ENCODE measurements at places on chromosomes 2 and 18.

GRCh38 chr2:26298286-26298637 lies 47.7 kb upstream of the SELENOI start:
- DNase-seq = no peak

- DNase-seq = no peak
Observed at GRCh38 chr2:176413786-176414185, 144.5 kb downstream of the MTX2 start.

DNA sequence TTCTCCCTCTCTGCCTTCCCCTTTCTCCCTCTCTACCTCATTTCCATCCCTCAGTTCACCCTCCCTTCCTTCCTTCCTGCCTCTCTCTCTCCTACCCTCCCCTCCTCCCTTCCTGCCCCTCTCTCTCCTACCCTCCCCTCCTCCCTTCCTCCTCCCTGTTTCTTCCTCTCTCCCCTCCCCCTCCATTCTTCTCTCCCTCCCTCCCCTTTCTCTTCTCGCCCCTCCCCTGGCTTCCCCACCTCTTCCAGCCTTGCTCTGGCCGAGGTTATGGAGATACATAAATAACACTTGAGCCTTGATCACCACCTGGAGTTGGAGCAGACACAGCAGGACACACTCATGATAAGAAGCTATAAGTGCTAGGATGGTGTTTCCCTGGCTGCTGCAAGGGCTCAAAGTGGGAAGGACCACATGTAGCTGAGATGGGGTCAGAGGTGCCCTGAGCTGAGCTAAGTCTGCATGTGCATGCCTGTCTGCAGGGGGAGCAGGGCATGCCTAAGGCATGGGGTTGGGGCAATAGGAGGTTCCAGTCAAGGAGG lies 326.1 kb upstream of the HS6ST1 start:
- no peak for DNase-seq

DNA sequence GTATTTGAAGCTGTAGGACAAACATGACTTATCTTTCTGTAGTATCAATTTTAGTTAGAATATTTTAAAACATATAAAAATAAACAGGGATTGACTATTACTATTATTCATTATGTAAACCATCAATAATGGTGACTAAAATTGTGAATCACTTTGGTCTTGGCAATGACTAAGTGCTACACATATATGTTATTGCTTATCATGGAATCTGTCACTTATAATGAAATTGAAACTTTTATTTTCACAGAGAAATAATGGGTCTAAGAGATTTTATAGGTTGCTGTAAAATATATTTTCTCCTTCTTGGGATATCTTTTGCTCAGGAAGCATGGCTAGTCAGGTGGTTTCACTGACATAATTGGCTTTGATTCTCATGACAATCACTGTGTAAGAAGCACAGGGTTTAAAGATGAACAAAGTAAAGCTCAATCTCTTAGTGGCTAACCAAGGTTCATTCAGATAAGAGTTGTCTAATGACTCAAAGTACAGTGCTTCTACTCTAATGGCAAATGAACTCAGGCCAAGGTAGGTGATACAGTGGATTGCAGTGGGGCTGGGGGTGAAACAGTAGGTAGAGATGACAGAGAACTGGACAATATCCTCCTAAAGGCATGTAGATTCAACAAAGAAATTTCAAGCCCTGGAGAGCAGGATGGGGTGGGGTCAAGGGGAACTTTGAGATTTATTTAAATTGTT lies 98.6 kb upstream of the FANCL start:
- no peak for DNase-seq

DNA sequence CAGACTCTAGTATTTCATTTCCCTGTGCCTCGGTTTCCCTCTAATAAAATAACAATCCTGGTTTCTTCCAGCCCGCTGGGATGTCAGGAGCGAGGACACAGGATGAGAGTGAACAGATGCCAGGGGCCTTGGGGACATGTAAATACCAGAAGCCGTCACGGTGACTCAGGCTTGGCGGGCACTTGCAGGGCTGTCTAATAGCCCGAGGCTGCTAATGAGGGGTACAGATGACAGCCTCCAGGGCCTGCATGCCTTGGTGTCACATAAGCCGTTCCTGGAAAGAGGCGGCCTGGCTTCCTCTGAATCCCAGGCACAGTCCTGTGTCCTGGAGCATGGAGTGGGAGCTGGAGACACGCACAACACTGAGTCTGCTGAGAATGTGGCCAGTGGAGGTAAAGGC lies 28.2 kb downstream of the HS1BP3 start:
- DNase-seq = no peak

DNA sequence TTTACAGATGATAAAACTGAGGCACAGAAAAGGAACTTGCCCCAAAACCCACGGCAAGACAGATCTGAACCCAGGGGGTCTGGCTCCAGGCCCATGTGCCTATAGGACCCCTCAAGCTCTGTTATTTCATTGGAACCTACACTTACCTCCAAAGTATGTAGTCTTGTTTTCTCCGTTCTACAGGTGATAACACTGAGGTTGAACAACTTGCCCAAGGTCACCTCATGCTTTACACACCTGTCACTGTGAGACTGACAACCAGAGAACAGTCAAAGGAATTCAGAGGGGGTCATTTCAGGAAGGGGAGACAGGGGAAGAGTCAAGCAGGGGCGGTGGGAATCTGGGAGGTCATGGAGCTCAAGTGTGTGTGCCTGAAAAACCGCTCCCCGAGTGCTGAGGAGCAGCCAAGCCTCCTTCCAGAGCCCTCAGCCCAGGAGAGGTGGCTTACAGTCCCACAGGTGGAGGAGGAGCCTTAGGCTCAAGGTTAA lies 47.7 kb downstream of the SERTAD2 start:
- DNase-seq = no peak

DNA sequence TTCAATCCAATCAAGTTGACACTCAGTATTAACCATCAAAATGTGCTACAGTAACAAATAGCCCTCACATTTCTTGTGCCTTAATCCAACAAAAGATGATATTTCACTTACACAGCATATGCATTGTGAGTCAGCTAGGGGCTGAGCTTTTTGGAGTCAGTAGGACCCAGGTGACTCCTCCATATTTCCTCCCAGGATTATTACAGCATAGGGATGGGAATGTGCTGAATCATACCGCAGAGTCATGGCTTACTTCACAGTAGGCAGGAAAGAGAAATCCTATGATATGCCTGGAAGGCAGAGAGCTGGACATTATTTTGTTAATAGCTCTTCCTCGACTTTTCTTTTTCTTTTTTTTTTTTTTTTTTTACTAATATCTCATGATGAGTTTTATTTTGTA lies 153.3 kb downstream of the TMEM182 start:
- DNase-seq = peak; percentile 60

DNA sequence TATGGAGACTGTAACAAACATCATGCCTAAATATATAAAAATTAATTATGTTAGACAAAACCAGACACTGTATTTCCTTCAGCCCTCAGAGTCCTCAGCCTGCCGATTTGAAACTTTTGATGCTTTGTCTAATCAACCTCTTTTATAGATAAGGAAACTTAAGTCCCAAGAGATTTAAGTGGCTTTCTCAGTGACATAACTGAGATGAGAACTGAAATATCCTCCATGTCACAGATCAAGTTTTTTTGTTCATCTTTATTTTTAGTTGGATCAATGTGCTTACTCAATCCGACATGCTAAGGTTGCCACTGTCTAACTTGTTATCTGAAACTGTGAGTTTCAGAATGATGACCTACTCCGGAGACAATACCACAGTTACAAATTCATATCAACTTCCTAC lies 72.3 kb downstream of the BARD1 start:
- no peak for DNase-seq

DNA sequence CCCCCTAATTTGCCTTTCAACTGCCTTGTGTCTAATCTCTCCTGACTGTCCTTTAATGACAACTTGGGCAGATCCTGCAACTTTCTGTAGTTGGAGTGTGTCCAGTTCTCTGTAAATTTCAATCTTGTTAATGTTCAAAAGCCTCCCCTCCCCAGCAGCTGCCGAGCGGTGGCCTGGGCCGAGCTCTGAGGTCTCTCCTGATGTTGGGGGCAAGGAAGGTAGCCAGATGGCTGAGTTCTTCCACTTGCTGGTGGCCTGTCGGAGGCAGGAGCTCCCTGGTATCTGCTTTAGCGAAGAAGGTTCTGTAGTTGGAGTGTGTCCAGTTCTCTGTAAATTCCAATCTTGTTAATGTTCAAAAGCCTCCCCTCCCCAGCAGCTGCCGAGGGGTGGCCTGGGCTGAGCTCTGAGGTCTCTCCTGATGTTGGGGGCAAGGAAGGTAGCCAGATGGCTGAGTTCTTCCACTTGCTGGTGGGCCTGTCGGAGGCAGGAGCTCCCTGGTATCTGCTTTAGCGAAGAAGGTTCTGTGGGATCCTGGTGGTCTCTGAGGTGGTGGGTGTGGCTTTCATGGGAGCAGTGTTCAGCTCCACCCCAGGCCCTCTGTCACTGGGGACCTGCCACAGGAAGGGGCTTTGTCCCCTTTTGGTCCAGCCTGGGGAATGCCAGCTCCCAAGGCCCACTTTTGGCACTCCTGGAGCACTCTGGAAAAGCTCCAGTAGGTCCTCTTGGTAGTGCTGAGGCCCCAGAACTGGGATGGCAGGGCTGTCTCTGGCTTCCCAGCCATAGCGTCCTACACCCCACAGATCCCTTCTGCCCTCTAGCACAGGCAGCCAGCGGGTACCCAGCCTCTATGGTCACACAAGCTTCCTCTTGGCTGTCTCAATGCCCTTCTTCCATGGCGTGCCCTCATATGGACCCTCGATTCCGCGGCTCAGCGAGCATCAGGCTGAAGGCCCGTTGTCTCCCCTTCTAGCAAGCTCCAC lies 211.9 kb downstream of the ALPK2 start:
- peak; percentile 33 for DNase-seq

- DNase-seq = no peak
Observed at GRCh38 chr2:113926314-113926713, 36.4 kb downstream of the ACTR3 start.

GRCh38 chr2:23690421-23691105 lies 236.4 kb downstream of the ATAD2B start:
- DNase-seq = no peak

DNA sequence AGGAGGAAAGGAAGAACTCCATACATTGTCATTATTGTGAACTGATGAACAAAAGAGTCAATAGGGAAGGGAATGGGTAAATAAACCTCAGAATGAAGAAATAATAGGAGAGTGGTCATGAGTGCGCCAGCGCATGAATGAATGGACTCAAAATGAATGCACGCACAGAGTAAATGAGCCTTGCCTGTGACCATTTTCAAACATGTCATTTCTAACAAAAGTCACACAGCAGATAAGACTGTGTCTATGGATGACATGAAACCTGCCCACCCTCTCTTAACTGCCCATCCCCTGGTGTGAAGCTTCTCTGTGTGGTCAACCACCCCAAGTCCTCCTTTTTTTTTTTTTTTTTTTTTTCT lies 121.1 kb upstream of the TEX51 start:
- DNase-seq = no peak
